ENCODE measurements at places on chromosomes 6 and 20.

- no peak for DNase-seq
Measured at GRCh38 chr6:116385459-116385802, 14.7 kb downstream of the DSE start.

DNA sequence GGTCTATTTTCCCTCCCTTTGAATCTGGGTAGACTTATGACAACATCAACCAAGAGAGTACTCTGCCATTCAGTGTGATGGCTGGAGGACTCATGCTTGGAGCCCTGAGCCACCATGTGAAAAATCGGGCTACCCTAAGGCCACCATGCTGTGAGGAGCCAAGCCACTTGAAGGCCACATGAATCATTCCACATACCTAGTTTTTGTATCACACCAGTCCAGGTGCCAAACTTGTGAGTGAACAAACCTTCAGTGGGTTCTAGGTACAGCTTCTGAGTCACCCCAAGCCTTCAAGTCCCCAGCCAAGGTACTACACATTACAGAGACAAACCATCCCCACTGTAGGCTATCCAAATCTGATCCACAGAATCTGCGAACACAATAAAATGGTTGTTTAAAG lies 37.4 kb upstream of the E2F3 start:
- DNase-seq, result no peak

DNA sequence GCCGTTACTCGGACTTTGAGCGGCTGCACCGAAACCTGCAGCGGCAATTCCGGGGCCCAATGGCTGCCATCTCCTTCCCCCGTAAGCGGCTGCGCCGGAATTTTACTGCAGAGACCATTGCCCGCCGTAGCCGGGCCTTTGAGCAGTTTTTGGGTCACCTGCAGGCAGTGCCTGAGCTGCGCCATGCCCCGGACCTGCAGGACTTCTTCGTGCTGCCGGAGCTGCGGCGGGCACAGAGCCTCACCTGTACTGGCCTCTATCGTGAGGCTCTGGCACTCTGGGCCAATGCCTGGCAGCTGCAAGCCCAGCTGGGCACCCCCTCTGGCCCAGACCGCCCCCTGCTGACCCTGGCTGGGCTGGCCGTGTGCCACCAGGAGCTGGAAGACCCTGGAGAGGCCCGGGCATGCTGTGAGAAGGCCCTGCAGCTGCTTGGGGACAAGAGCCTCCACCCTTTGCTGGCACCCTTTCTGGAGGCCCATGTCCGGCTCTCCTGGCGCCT lies 7.2 kb downstream of the SNX21 start:
- DNase-seq, result no peak

DNA sequence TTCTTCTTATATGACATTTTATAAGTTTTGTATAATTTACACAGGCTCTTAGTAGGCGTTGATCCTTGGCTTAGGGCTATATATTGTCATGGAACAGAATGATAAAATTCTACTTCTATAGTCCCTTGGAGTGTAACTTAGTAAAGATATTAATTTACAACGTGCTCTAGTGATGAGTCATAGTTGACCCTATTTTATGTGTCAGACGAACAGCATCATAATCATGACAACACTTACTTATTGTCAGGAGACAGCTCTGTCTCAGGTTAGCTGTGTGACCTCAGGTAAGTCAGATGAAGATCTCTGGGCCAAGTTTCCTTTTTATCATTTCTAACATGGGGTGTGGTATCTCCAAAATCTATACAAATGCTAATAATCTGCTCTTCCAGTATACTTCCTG lies 473.5 kb downstream of the UTRN start:
- no peak for DNase-seq

- no peak for DNase-seq
Measured at GRCh38 chr6:145561095-145562072, 173.9 kb downstream of the EPM2A start.

DNA sequence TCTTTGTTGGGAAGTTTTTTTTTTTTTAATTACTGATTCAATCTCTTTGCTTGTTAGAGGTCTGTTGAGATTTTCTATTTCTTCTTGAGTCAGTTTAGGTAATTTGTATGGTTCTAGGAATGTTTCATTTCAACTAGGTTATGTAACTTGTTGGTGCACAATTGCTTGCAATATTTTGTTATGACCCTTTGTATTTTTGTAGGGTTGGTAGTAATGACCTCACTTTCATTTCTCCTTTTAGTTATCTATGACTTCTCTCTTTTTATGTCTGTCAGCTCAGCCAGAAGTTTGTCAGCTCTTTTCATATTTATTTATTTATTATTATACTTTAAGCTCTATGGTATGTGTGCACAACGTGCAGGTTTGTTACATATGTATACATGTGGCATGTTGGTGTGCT lies 51.1 kb upstream of the SLC24A3 start:
- DNase-seq, result no peak

- DNase-seq, result no peak
Measured at GRCh38 chr6:32954986-32955802, 2.3 kb upstream of the HLA-DMA start.

DNA sequence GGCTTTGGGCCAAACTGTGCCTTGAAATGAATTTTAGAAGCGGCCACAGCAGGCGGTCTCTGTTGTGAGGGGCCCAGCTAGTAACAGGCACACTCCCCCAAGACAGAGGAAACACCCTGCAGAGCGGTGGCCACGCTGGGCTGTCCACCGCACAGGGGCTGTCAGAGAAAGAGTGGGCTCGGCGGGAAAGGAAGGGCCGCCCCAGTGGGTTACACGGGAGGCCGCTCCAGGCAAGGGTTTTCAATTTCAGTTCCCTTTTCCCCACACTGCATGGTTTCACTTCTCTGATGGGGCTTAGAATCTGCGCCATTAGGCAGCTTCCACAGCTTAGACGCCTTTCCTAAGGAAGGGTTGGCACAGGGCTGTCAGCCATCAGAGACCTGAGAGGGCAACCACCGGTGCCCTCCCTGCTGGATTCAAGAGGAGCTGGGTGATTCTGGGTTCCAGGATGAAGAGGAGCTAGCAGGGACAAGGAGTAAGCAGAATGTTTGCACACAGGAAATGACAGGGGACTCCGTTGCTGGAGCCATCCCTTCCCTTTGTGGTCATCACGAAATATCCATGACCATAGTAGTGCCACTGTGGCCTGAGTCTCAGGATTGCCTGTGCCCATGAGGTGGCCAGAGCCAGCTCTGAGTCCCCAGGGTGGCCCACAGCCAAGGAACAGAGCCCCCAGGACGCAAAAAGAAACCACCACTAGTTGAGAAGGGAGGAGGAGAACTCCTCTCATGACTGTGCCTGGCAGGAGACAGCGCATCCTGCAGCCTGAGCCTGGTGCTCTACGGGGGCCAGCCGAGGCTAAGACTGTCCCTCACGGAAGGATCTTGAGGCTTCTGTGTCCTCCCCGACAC lies 282.7 kb downstream of the NRN1 start:
- peak; percentile 24 for DNase-seq

DNA sequence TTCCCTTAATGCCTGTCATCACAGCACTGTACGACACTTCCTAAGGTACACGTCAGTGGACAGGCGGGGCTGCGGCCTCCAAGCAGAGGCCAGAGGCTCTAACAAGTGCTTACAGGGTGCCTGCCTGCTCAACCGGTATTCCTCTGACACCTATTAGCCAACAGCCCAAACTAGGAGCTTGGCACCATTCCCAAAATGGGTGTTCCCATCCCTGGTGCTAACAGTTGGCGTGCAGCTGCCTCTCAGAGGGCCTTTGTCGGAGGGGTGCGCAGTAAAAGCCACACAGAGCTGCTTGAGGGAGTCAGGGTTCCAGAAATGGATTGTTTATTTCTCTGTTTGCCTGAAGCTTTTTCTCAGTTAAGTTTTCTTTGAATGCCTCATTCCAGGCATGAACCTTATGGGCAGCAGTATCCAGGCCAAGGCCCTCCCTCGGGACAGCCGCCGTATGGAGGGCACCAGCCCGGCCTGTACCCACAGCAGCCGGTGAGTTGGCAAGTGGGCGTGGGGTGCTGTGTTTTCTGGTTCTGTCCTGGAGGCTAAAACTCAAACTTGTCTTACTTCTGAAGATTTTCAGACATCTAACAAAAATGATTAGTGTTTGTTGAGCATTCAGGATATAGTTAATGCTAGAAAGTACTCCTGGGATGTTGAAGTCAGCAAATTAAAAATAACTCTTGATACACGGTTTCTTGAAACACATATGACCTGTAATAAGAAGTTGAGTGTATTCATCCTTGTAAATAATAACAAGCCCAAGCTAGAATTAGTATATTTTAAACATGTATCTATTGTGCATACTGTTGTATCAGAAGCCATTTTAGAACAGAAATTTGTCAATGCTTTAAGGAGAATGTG lies 124.7 kb downstream of the TMEM242 start:
- peak; percentile 53 for DNase-seq

- DNase-seq, result no peak
Measured at GRCh38 chr20:34175879-34176278, 63.8 kb upstream of the EIF2S2 start.

DNA sequence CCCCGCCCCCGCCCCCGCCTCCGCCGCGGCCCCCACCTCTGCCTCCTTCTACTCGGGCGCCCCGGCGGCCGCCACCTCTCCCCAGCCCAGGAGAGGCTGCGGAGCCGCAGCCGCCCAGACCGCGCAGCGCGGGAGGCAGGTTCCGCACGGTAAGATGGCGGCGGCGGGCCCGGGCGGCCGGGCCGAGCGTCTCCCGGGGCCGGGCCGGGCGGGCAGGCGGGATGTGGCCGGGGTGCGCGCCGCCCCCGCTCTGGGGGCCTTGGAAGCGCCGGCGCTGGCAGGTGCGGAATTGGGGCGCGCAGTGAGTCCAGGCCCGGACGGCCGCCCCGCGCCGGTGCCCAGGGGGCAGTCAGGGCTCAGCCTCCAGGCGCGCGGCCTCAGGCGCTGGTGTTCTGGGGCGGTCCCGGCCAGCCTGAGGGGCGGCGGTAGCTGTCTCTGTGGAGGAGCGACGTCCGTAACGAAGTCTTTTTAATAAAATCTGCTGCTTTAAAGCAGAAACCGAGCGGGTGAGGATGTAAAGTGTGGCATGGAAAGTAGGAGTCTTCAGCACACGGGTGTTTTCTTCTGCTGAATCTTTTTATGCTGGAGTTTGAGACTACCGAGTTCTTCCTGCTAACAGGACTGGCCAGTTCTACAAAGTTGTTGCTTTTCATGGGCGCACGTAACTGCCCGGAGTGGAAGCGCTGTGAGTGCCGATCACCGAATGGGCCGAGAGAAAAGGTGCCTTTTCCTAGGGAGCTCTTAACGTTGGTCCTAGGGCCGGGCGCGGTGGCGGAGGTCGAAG lies at the start of gene GID8:
TSS of gene GID8 (plus strand) at position 43 of the 784 bp plus-strand sequence. CDS start 3,356 bp downstream, outside the sequence.
- DNase-seq, result peak; percentile 56

GRCh38 chr6:153852481-153852880 lies 186.6 kb upstream of the OPRM1 start:
- no peak for DNase-seq

DNA sequence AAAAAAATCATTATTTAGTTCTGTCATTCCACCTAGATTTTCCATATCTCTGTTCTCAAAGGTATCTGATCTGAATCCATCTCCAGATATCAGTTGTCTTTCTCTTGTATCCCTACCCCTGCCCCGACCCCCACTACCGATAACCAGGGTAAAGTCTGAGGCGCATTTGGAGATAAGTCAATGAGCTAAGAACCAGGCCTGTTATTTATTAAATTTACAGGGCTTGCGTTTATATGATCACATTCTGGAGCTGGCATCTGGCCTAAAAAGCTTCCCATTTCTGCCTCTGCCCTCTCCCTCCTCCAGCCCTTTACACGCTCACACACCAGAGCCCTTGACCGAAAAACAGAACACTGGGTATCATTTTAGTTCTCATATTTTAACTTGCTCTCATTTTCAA lies 144.7 kb downstream of the ALDH8A1 start:
- no peak for DNase-seq

- no peak for DNase-seq
Measured at GRCh38 chr6:21213492-21213891, 380.1 kb upstream of the SOX4 start.

- DNase-seq, result no peak
Measured at GRCh38 chr6:132959639-132960326, 145.4 kb downstream of the RPS12 start.

DNA sequence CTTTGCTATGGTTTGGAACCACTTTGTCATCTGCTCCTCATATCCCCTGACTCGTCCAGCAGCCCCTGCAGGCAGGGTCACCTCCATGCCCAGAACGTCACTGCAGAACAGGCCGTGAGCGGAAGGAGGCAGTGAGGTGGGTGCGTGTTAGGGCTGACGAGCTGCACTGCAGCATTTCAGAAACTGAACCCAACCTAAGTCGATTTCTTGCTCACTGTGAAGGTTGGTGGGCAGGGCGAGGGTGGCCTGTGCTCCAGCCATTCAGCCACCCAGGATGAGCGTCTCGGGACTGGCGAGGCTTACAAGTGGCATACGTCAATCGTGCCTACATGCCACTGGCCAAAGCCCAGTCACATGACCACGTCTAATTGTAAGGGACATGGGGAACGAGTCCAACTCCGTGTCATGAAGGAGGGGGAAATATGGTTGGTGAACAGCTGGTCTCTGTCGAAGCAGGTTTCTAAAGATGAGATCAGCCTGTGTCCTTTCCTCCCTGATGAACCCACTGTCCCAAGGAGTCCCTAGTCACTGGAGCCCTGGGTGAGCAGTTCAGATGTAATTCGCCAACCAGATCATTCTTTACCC lies 289.1 kb downstream of the TAF4 start:
- DNase-seq, result no peak

- no peak for DNase-seq
Measured at GRCh38 chr20:19885594-19885938, 127.5 kb downstream of the RIN2 start.

GRCh38 chr20:18395544-18395943 lies 71.3 kb downstream of the DZANK1 start:
- no peak for DNase-seq

DNA sequence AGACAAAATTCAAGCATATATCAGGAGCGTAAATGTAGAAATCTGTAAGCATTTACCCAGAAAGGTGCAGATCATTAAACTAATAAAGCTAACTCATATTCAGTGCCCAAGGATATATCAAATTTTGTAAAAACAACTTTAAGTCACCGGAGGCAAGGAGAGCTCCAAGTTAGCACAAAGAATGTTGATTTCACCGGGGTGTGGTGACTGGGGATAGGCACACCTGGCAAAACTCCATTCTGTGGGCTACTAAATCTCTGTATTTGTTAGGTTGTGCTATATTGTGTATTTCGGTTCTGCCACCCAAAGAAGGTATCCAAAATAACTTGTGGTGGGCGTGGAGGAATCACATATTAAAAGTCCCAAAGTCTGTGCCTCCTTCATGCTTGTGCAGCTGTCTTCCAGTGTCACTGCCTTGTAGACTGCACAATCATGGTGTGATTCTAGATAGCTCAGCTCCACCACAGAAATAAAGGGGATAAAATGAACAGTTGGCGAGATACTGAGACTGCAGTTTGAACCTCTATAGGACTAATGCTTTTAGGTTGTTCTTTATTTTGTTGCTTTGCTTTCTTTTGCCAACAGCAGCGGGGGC lies 111.6 kb downstream of the GMDS start:
- DNase-seq, result no peak

- no peak for DNase-seq
Measured at GRCh38 chr6:140979642-140980091, 1153.1 kb upstream of the GJE1 start.

Measured in left ventricle myocardium inferior (tissue), 1 donor.